Thyroid gland (tissue), 4 donors: ENCODE measurements at places on chromosomes 3 and 15. TPM values are rescaled to one million over a fixed set of nuclear protein-coding genes. Genes with fewer than 3 reads are reported as not detected.

GRCh38 chr3:174202116-174202515 is 657.0 kb upstream of the NAALADL2 start:
- no peak for DNase-seq
- no peak overlapping the region for H3K27ac ChIP-seq
- no peaks in the 10 kb centered on the region for H3K27me3 ChIP-seq
- no peaks in the 10 kb centered on the region for H3K36me3 ChIP-seq
- no peaks in the 10 kb centered on the region for H3K4me1 ChIP-seq
- H3K4me3 ChIP-seq: no peak overlapping the region

DNA sequence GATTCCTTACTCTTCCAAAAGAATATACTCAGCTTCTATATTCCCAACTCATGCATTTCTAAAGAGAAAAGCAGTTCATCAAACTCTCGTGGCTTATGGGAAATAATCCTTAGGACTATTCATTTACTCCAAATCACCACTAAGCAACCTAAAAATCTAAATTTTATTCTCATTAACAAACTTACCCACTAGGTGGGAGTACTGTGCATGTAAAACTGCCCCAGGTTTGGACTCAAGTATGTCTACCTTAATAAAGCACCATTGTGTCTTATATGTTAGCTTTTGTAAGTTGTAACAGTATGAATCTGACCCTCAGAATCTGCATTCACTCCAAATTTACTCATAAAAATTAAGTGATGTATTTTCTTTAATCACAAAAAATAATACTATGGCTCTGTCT is 25.3 kb downstream of the RAD18 start:
- H3K27me3 ChIP-seq: no peaks in the 10 kb centered on the region
- H3K4me1 ChIP-seq: no peaks in the 10 kb centered on the region
- no peaks in the 10 kb centered on the region for H3K36me3 ChIP-seq
- no peak overlapping the region for H3K27ac ChIP-seq
- DNase-seq: no peak

- H3K27me3 ChIP-seq: no peaks in the 10 kb centered on the region
- no peaks in the 10 kb centered on the region for H3K4me1 ChIP-seq
- H3K4me3 ChIP-seq: no peak overlapping the region
Observed at GRCh38 chr3:13248640-13249039, 171.5 kb downstream of the NUP210 start.

GRCh38 chr3:146503461-146504202 is 34.3 kb upstream of the PLSCR2 start:
- no peak overlapping the region for H3K4me3 ChIP-seq

DNA sequence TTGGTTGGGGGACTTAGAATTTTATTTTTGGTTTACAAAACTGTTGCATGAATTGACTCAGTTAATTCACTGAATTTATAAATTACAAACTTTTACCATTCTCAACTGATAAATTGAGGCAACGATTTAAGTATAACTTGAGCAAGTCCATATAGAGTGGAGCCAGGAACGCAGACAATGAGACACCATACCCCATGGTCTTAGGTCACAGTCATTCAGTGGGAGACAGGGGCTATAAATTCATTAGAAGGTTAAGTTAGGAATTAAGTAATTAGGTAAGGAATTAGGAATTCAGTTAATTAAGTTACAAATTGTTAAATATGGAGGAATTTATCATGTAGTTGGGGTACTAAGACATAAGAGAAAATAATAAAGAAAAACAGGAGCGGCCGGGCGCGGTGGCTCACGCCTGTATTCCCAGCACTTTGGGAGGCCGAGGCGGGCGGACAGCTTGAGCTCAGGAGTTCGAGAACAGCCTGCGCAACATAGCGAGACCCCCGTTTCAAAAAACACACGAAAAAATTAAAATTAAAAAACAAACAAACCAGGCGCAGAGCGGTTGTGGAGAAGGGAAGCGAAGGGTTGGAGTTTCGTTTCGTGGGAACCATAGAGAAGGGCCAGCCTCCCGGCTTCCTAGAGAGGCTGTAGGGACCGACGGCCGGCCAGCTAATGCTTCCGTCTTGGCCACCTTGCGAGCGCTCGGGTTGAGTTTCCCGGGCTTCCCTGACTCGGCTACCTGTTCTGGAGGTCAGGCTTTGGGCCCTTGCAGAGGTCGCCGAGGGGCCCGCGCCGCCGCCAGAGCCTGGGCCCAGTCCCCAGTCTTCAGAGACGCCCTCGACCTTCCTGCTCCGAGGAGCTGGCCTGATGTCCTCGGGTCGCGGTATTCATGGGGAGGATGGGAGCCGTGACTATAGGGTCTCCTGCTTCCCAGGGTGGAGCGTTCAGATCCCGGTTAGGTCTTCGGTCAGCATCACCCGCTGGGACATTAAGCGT is at the start of gene ZNF619:
TSS of gene ZNF619 (plus strand) at position 645 of the 993 bp plus-strand sequence. CDS start 858 bp downstream, outside the sequence.
- peak within 1 kb of the TSS; percentile 51 for H3K27ac ChIP-seq
- H3K4me3 ChIP-seq: peak within 1 kb of the TSS; percentile 91
- H3K36me3 ChIP-seq: peaks cover 2% of the 10 kb centered on the region

GRCh38 chr3:24963762-24964625 is 464.1 kb upstream of the RARB start:
- H3K27ac ChIP-seq: no peak overlapping the region
- DNase-seq: no peak
- no peaks in the 10 kb centered on the region for H3K36me3 ChIP-seq

DNA sequence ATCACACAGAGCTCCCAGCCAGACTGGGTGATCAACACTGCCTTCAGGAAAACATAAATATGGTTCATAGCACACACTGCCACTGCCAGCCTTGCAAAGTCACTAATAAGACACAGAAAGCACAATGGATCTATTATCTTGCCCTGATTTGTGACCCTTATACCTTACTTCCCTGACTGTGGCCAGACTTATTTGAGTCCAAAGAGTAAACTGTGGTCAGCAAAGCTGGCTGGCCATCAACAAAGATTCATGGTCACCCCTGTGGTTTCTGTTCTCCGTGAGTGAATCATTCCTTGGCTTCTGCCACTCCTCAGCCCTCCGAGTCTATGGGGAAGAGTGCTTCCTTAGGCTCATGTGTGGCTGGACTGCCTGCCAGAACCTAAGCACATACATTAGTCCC is 437.7 kb downstream of the RAP2B start:
- peak; percentile 26 for DNase-seq
- peaks cover 26% of the 10 kb centered on the region for H3K4me1 ChIP-seq
- H3K27me3 ChIP-seq: no peaks in the 10 kb centered on the region

DNA sequence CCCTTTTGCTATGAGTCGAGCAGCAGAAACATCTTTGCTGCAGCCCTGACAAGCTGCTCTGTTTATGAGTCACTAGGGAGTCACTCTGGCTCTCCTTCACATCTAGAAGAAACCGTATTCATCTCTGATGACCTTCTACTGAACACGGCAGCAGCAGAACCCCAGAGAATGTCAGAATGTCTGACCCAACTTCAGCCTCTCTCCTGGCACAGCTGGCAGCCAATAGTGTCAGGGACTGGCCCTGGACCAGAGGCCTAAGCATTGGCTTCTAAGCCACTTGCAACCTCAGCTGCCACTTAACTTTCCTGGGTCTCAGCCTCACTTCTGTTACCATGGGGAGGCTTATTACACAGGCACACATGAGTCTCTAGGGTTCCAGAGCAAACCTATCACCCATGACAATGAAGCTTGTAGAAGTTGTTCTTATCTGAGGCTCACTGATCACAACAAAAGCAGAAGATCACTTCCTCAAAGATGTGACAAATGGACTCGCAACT is 184.1 kb upstream of the TLE3 start:
- no peak overlapping the region for H3K4me3 ChIP-seq
- no peak overlapping the region for H3K27ac ChIP-seq
- no peaks in the 10 kb centered on the region for H3K27me3 ChIP-seq
- H3K4me1 ChIP-seq: peaks cover 28% of the 10 kb centered on the region

DNA sequence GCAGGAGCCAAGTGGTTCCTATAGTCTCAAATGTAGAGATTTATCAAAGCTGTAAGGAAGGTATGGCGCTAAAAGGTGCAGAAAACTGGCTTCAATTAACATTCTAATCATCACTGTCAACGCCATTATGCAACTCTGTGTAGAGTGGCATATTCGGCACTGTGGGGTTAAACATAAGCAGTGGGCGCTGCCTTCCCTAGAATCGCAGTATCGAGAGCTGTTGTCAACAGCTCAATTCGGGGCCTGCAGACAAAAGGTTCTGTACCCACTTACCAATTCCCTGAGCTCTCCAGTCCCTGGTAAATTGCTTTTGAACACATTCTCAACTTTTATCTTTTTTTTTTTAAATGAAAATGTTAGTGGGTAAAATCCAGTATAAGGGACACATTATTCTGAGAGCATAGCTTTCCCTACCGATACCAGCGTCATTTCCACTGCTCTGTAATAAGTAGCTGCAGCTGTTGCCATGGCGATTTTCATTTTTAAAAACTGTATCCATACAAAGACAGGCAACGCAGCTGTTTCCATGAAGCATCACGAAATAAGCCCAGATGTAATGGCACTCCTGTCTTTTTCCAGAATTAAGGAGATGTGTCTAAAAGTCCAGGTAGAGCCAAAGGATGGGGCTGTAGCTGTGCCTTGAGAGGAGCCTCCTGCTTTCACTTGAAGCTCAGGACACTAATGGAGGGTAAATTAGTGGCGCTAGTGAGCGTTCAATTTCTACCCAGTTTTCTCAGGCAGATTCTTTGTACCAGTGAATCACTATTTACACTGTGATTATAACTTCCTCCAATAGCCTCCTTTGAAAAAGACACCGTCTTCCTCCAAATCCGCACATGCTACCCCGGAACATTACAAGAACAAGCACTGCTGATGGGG is 250.3 kb downstream of the SLC9A9 start:
- H3K4me1 ChIP-seq: peaks cover 8% of the 10 kb centered on the region
- no peak for DNase-seq
- no peaks in the 10 kb centered on the region for H3K27me3 ChIP-seq
- H3K27ac ChIP-seq: no peak overlapping the region

DNA sequence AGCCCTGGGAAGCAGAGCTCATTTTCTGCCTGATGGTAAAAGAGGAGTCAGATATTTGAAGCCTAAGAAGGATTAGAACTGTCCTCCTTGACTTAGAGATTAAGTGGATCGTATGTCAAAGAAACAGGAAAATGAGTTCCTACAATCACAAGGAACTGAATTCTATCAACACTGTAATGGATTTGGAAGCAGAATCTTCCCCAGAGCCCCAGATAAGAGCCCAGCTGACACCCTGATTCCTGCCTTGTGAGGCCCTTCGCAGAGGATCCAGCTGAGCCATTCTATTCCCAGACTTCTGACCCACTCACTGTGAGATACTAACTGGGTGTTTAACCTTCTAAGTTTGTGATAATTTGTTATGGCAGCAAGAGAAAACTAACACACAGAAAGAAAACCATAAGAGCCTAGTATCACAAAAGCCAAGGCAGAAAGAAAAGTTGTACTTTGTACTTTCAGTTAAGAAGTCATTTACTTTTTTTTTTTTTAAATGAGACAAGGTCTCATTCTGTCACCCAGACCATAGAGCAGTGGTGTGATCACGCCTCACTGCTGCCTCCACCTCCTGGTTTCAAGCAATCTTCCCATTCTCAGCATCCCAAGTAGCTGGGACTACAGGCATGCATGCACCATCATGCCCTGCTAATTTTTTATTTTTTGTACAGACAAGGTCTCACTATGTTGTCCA is 61.1 kb upstream of the ZBTB20 start:
- no peak overlapping the region for H3K4me3 ChIP-seq
- no peaks in the 10 kb centered on the region for H3K27me3 ChIP-seq
- no peaks in the 10 kb centered on the region for H3K4me1 ChIP-seq
- no peak for DNase-seq
- H3K36me3 ChIP-seq: no peaks in the 10 kb centered on the region

DNA sequence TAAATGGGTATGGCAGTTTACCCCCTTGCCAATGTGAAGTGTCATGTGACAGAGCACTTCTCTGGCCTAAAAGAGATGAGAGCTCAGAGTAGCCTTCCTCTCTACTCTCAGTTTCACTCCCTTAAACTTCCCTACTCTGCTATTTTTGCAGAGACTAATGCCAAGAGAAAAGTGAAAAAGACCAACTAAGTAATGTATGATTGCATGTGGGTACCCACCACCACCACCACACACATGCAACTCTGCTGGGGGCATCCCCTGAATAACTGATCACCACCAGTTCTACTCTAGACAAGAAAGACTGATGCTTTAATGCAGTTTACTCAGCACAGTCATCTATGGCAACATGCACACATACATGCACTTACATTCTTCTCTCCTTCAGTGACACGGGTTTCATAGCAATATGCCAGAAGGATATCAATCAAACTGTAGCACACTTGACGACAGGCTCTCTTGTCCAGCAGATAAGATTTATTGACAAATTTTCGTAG is 31.3 kb downstream of the SHQ1 start:
- no peak for DNase-seq
- no peaks in the 10 kb centered on the region for H3K36me3 ChIP-seq
- H3K4me1 ChIP-seq: peaks cover 9% of the 10 kb centered on the region

DNA sequence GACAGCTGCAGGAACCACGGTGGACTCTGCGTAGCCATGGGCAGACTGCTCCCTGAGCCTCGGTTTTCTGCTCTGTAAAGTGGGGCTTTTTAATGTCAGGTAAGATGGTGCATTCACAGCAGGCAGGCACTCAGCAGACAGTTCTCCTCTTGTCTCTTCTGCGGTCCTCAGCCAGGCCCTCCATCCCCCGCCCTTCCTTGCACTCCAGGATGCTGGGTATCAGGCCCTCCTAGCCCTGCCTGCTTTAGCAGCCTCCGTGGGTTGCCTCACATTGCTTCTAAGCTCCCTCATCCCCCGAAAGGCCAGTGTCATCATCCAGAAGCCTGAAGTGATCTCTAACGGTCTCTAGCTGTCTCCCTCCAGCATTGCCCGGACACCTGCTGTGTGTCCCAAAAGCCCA is 115.7 kb downstream of the WNT7A start:
- no peaks in the 10 kb centered on the region for H3K4me1 ChIP-seq
- H3K4me3 ChIP-seq: no peak overlapping the region
- H3K27ac ChIP-seq: no peak overlapping the region
- DNase-seq: no peak
- H3K27me3 ChIP-seq: no peaks in the 10 kb centered on the region
- H3K36me3 ChIP-seq: no peaks in the 10 kb centered on the region

GRCh38 chr3:108182339-108182738 is 39.9 kb downstream of the IFT57 start:
- H3K27ac ChIP-seq: no peak overlapping the region
- H3K4me3 ChIP-seq: no peak overlapping the region
- no peak for DNase-seq
- H3K36me3 ChIP-seq: no peaks in the 10 kb centered on the region

TRPM1 gene
- total RNA-seq: not detected

CDHR4 gene
- not detected for total RNA-seq

TWF2 gene
- 57.3 TPM for total RNA-seq

RTP1 gene
- not detected for total RNA-seq
